ENCODE measurements at places on chromosomes 13 and 19.

- peak; percentile 59 for DNase-seq
These were observed at the start of gene TBXA2R for GRCh38 chr19:3606690-3607289. Gene TBXA2R (minus strand): TSS chr19:3606875. CDS start chr19:3600634, 6,241 bp downstream.

GRCh38 chr13:30744056-30744680 lies 8.8 kb downstream of the ALOX5AP start:
- DNase-seq, result peak; percentile 93

GRCh38 chr13:80180740-80181355 lies 160.1 kb downstream of the SPRY2 start:
- no peak for DNase-seq

- DNase-seq, result no peak
These were observed 77.8 kb upstream of the SLAIN1 start for GRCh38 chr13:77619655-77620054.

GRCh38 chr13:44199627-44200207 lies 173.9 kb upstream of the SERP2 start:
- DNase-seq, result no peak

Data from activated CD4-positive, alpha-beta memory T cell treated with anti-CD3 and anti-CD28 coated beads for 36 hours (primary cell).